ENCODE measurements at places on chromosomes 2 and 18.

DNA sequence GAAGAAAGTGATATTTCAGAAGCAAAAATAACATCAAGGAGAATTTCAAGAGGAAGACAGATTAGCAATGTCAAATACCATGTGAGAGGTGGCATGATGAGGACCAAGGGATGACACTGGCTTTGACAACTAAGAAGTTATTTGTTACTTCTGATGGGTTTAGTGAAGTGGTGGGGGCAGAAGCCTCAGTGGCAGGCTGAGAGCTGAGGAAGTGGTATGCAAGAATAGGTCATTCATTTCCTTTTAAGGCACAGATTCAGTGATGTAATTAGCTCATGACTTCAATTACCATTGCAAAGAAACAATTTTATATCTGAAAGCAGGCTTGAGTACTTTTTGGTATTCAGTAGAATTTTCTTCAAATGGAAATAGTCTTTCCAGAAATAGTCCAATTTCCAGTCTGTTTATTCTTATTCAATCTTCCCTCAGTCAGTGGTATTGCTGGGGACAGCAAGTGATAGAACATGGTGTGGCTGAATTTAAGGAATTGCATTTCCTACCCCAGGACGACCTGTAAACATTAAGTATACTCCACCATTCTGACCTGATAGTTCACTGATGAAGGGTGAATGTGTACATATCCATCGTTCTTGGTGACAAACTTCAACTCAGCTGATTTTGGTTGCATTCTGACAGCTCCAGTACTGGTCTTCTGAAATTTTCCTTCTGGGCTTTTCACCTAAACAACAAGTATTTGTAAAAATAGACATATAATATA lies 28.2 kb downstream of the GEMIN6 start:
- DNase-seq: peak; percentile 90

- DNase-seq: no peak
These were observed 147.9 kb downstream of the GALNT3 start for GRCh38 chr2:165645930-165646831.

- DNase-seq: no peak
These were observed 34.3 kb upstream of the PXDN start for GRCh38 chr2:1778566-1778965.

DNA sequence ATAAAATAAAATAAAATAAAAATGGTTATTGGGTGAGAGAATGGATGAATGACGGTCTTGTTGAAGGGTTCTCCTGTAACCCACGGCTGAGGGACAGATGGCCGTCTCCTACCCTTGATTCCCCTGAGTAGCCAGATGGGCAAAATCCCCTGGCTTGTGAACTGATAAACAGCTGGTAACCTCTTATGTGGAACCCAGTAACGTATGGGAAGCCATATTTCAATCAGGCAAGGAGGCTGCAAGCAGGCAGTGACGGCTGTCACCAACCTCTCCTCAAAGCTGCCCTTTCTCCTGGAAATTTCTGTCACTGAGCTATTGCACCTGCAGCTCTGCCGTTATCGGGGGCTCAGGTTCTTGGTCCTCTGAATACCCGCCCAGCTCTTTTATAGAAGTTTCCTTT lies 165.3 kb upstream of the SMAD2 start:
- DNase-seq: no peak

- DNase-seq: no peak
These were observed 16.7 kb upstream of the PLEKHM3 start for GRCh38 chr2:208042041-208042440.

DNA sequence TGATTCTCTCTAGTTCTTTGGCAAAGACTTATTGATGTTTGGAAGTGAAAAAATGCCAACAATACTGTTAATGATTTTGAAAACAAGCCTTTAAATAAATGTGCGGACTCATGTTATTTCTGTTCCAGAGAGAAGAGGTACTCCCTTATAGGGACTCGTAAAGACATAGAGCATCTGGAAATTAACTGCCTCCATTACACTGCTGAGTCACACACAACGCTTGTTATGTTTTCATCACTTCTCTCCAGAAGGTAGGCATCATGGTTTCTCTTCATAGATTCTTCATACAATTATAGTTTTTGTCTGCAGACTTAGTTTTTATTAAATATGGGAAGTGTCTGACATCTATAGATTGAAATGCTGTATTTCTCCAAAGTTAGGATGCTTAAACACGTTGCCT lies 302.5 kb upstream of the EPC2 start:
- no peak for DNase-seq

GRCh38 chr18:57728941-57729511 lies 74.1 kb downstream of the ATP8B1 start:
- peak; percentile 78 for DNase-seq

- DNase-seq: no peak
These were observed 63.5 kb downstream of the STAT4 start for GRCh38 chr2:191087311-191087710.

DNA sequence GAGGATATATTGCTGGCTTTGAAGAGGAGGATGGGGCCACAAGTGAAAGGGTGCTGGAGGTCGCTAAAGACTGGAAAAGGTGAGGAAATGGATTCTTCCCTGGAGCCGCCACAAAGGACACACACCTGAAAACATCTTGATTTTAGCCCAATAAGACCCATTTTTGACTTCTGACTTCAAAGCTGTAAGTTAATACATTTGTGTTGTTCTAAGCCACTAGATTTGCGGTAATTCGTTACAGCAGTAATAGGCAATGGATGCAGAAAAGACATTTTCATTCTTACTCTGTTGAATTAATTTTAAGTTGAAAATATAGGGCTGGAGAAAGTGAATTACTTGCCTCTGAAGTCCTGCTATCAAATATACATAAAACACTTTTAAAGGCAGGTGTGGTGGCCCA lies 117.7 kb upstream of the RAB12 start:
- DNase-seq: no peak

- no peak for DNase-seq
These were observed 27.5 kb upstream of the C18orf32 start for GRCh38 chr18:49514577-49514976.

- DNase-seq: no peak
These were observed 274.8 kb upstream of the SLC39A10 start for GRCh38 chr2:195382186-195382585.

- no peak for DNase-seq
These were observed 88.4 kb downstream of the PTGR3 start for GRCh38 chr18:75120521-75120920.

GRCh38 chr2:156476850-156477206 lies 40.6 kb downstream of the GPD2 start:
- peak; percentile 21 for DNase-seq

GRCh38 chr18:79949697-79950487 lies 1.6 kb downstream of the SLC66A2 start:
- peak; percentile 90 for DNase-seq

GRCh38 chr2:132437852-132438669 lies 21.5 kb downstream of the GPR39 start:
- no peak for DNase-seq

GRCh38 chr2:208990716-208991115 lies 433.1 kb upstream of the MAP2 start:
- DNase-seq: no peak

GRCh38 chr2:170073288-170073687 lies 104.7 kb upstream of the MYO3B start:
- DNase-seq: peak; percentile 22

DNA sequence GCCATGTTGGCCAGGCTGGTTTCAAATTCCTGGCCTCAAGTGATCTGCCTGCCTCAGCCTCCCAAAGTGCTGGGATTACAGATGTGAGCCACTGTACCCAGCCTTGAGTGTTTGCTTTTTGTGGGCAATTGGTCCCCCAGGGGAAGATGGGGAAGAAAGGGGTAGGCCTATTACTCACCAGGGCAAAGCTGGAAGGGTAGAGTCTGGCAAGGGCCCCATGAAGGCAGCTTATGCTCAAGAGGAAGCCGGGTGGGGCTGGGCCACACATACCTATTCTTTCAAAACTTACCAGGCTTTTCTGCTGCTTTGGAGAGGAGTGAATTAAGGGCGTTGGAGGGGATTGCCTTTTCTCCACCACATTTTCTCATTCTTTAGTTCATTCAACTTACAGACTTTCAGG lies 24.5 kb upstream of the CD28 start:
- no peak for DNase-seq

DNA sequence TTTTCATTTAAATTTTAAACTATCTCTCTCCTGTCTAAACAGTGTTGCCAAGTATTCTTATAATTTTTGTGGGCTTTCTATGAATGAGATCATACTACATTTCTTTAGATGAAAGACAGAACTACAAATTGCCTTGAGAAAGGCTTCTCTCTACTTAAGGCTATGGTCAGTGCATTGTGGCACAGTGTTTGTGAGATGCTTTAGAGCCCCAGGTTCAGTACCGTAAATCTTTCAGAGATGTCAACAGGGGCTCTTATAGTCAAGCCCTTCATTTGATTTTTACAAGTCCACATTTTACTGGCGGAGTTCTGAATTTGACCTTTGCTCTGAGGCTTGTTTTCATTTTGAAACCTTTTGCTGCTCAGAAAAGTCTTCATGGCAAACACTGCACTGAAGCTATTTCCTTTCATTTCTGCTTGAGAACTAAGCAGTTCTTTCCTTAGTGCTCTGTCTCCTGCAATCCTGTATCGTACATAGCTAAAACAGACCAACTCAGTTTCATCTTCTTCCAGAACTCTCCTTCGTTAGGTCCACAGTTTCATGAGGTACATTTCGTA lies 175.2 kb downstream of the NYAP2 start:
- no peak for DNase-seq

- DNase-seq: no peak
These were observed 1.7 kb downstream of the FOSL2 start for GRCh38 chr2:28394331-28394877.

GRCh38 chr2:30686000-30686399 lies 121.2 kb downstream of the CAPN13 start:
- DNase-seq: no peak

GRCh38 chr18:49845629-49846360 lies 32.5 kb upstream of the ACAA2 start:
- DNase-seq: no peak

Measured in inflammatory macrophage treated with lipopolysaccharide for 4 hours (primary cell).